ENCODE measurements at places on chromosomes 12 and 14.

DNA sequence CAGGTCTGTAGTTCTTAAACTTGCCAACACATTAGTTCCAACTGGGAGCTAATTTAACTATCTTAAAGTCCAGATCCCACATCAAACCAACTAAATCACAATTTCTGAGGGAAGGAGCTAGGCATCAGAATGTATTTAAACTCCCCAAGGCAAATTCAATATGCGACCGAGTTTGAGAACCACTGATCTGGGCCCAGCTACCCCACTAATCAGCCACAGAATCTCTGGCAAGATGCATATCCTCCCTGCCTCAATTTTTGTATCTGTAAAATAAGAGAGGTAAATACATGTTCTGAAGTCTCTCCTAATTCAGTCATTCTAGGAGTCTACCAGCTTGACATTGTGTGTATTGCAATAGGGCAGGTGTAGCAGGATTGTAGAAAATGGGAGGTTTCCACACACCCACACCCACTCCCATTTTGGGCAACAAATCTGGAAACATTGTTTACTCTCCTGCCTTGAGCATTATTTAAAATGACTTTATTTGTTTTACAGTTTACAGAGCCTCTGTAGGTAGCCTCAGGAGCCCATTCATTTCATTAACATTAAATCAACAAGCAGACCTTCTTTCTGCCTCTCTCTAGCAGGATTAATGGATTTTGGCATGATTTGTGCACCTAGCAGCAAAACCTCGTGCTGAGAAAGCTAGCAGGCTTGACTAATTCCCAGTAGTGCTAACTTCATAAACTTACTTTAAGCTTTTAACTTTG is 15.6 kb downstream of the LGR5 start:
- H3K4me1 ChIP-seq, result no peaks in the 10 kb centered on the region
- DNase-seq, result no peak
- no peaks in the 10 kb centered on the region for H3K36me3 ChIP-seq
- H3K4me3 ChIP-seq, result no peak overlapping the region
- no peak overlapping the region for H3K27ac ChIP-seq

GRCh38 chr12:9707864-9708808 is 24.8 kb downstream of the CLECL1 start:
- no peak overlapping the region for H3K4me3 ChIP-seq
- H3K27ac ChIP-seq, result no peak overlapping the region
- no peaks in the 10 kb centered on the region for H3K36me3 ChIP-seq

DNA sequence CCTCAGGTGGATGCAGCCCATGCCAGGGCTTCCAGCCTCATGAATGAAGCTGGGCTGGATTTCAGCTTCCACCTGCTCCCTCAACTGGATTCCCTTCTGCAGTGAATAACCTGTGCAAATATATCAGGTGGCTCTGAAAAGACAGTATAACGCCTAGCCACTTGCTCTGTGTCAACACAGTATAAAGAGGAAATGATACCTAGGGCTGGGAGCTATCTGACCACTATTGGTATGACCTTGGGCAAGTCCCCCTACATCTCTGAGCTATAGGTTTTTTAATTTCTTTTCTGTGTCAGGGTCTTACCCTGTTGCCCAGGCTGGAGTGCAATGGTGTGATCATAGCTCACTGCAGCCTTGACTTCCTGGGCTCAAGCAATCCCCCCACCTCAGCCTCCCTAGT is 19.8 kb downstream of the ISM2 start:
- no peak for DNase-seq
- no peaks in the 10 kb centered on the region for H3K36me3 ChIP-seq
- no peaks in the 10 kb centered on the region for H3K27me3 ChIP-seq
- H3K4me3 ChIP-seq, result no peak overlapping the region
- no peak overlapping the region for H3K27ac ChIP-seq
- no peaks in the 10 kb centered on the region for H3K4me1 ChIP-seq

GRCh38 chr12:8914716-8915526 is 612 bp downstream of the PHC1 start:
- H3K27ac ChIP-seq, result peak overlapping the region; percentile 92
- DNase-seq, result peak; percentile 87
- H3K4me1 ChIP-seq, result peaks cover 35% of the 10 kb centered on the region
- H3K4me3 ChIP-seq, result peak overlapping the region; percentile 86
- no peaks in the 10 kb centered on the region for H3K27me3 ChIP-seq

- H3K27me3 ChIP-seq, result no peaks in the 10 kb centered on the region
- no peaks in the 10 kb centered on the region for H3K36me3 ChIP-seq
These were observed 6.5 kb upstream of the ACACB start for GRCh38 chr12:109109746-109110350.

- H3K4me1 ChIP-seq, result peaks cover 9% of the 10 kb centered on the region
- H3K4me3 ChIP-seq, result no peak overlapping the region
- no peaks in the 10 kb centered on the region for H3K27me3 ChIP-seq
- no peaks in the 10 kb centered on the region for H3K36me3 ChIP-seq
- H3K27ac ChIP-seq, result no peak overlapping the region
These were observed 3.2 kb upstream of the MGST1 start for GRCh38 chr12:16344269-16344668.

- no peaks in the 10 kb centered on the region for H3K27me3 ChIP-seq
- DNase-seq, result no peak
- no peaks in the 10 kb centered on the region for H3K36me3 ChIP-seq
- H3K27ac ChIP-seq, result no peak overlapping the region
- peaks cover 5% of the 10 kb centered on the region for H3K4me1 ChIP-seq
These were observed 72.7 kb downstream of the TPH2 start for GRCh38 chr12:72011374-72011773.

GRCh38 chr14:68631394-68632053 is 161.3 kb downstream of the ZFP36L1 start:
- no peaks in the 10 kb centered on the region for H3K27me3 ChIP-seq
- H3K4me3 ChIP-seq, result no peak overlapping the region
- peak overlapping the region; percentile 82 for H3K27ac ChIP-seq
- H3K36me3 ChIP-seq, result no peaks in the 10 kb centered on the region

All from vagina (tissue), 2 donors.